ENCODE measurements at places on chromosomes 2 and 18. TPM values are rescaled to one million over a fixed set of nuclear protein-coding genes. Genes with fewer than 3 reads are reported as not detected.

- DNase-seq = peak; percentile 42
These were observed 783 bp downstream of the DPP4 start for GRCh38 chr2:162072976-162073887.

DNA sequence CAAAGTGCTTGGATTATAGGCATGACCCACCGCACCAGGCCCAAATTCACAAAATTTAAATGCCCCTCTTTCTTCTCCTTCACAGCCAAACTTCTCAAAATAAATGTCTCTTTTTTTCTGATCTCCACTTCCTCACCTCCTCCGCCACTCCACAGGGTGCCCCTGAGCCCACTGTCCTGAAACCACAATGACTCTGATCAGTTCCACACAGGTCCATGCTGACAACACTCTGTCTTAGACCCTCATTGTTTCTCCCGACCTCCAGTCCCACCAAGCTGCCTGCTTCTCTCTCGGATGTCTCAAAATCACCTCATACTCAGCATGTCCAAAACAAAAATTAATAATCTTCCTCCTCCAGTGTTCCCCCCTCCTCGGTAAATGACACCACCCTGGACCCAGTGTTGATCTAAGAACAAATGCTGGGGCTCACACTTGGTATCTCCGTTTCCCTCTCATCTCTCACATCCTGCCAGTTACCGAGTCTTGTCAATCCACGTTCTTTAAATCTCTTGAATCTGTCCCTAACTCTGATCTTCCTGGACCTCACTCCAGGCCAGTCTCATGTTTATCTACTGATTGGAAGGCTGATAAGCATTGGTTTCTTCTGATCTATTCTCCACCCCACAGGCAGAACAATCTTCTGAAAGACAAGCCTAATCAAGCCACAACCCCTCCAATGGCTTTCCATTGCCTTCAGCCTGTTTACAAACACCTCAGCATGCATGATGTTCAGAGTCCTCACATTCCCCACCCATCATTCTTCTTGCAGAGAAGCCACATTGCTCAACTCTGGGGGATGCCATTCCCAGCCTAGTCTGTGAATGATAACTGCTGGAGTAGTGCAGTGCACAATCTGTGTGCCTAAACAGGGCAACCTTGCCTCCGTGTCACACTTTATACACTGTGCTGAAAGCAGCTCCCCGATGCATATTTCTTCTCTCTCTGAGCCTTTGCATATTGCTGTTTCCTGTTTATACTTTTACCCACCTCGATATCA is 12.4 kb upstream of the ANKRD44 start:
- no peak for DNase-seq

DNA sequence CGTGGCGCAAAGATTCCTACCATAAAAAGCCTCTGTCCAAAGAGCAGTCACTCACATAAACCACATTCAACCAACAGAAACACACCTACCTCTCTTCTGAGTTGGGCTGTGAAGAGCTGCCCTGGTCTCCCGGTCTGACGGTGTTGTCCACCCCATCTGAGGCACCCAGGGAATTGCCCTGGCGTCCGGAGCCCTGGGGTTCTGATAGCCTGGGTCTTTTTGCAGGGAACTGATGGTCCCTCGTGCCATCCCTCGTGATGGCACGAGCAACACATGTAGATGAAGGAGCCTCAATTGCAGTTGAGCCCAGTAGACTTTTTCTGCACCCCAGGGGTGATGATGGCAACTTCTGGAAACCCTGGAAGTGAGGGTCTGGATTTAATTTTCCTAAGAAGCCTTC is 13.8 kb downstream of the HJURP start:
- DNase-seq = no peak

GRCh38 chr2:182553483-182553882 is 126.6 kb upstream of the PDE1A start:
- no peak for DNase-seq

- DNase-seq = no peak
These were observed 823.6 kb downstream of the GALR1 start for GRCh38 chr18:78073275-78073674.

- no peak for DNase-seq
These were observed 82.1 kb downstream of the CDK15 start for GRCh38 chr2:201888426-201888800.

GRCh38 chr2:29755829-29756228 is 165.6 kb downstream of the ALK start:
- DNase-seq = no peak

DNA sequence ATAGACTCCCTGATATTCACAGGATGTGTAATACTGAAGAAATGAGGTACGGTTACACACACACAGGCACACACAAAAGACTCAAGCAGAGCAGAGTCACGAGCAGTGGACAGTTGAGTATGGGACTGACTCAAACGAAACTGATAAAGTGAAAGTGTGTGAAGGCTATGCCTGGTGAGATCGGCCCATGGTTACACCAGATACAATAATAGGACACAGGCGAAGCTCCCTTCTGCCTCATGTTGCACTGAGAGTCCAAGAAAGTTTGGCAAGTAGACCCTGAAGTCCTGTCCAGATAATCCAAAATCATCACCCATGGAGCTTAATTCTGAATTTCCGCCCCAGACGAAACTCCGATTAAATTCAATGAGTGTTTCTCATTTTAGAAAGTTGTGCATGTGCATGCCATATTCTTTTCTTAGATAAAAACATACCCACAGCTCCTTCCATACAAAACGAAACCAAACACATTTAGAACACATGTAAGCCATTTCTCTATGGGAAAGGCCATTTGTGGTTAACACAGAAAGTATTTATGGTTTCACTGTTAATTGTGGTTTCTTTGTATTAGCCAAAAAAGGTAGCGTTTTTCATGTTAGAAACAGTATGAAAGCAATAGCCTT is 567.6 kb downstream of the PLCL1 start:
- DNase-seq = no peak

DNA sequence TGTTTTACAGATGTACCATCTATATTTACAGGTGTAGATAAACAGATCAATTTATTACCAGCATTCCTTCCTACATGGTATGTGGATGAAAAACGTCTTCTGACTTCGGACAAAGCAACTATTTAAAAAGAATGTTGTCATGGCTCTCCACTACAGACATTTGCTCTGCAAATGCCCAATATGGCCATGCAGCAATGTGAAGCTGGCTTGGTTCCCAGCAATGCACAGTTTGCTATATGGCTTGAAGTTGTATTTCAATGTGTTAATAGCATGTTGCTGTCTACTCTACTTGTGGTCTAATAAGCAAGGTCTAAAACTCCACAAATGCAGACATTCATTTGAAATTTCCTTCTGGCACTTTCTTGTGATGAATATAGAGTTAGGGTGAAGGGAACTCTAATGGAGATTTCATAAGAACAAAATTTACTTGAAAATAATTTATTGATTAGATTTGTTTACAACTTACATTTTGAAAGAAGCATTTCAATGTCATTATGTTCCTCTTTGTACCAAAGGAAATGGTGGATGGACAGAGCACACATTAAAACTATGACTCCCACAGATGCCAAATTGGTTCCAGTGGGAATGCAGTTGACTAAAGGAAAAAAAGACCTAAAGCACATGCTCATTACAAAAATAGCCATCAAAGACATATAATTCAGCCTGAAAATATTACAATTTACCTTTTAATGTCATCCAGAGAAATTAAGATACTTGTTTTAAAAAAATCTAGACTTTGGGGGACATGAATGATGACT is 234.0 kb downstream of the DYM start:
- no peak for DNase-seq

GRCh38 chr2:18413676-18414396 is 146.6 kb downstream of the RDH14 start:
- DNase-seq = no peak

DNA sequence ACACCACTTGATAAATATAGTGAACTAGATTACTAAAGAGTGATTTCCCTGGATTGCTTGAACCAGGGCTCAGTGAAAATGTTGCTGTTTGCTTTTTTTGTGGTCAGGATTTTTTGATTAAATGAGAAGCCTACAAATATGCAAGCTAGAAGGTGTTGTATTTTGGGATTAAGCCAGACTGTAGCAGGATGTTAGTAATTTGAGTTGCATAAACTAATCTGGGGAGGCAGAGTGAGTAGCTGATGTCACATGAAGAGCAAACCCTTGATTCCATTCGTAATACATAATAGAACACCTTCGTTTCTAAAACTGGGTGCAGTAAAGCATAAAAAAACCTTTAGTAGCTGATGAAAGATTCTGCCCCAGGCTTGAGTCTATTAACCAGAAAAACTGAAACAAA is 32.0 kb downstream of the NEDD4L start:
- DNase-seq = no peak

- no peak for DNase-seq
These were observed 340.0 kb upstream of the MEX3C start for GRCh38 chr18:51537487-51537886.

- DNase-seq = no peak
These were observed at the start of gene PROC for GRCh38 chr2:127418300-127419111. Gene PROC, plus strand, starts transcription at chr2:127418427. Its CDS starts 1,516 bp downstream, at chr2:127419943.

GRCh38 chr2:128477026-128477820 is 158.6 kb upstream of the HS6ST1 start:
- peak; percentile 34 for DNase-seq

Gene ACVR1C
- total RNA-seq = 0.81 TPM

Gene MC5R
- total RNA-seq = not detected

Gene SLC5A7
- 3.7 TPM for total RNA-seq

Gene FAM237A
- not detected for total RNA-seq

Gene LIPG
- total RNA-seq = 6.2 TPM

All from ureter (tissue), 1 donor.